ENCODE measurements at places on chromosomes 3 and 15.

DNA sequence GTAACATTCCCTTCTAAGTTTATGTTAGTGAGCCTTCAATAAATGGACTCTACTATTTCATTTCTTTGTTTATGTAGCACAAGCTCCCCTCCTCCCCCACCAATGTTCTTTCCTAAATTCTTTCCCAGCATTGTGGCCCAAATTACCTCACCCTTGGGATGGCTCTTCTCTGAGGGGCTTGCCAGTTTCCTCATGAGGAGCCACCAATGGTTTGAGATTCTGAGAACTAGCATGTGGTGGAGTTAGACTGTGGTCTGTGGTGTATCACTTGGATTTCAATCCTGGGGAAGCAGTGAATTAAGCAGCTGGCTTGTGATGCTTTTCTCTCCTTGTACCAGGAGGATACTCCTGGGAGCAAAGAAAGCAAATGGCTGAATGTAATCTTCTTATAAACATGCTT lies 50.0 kb upstream of the NPHP3 start:
- DNase-seq, result no peak

GRCh38 chr15:25242957-25243799 lies 195.6 kb downstream of the UBE3A start:
- DNase-seq, result peak; percentile 7

GRCh38 chr15:25051399-25052154 lies 96.8 kb downstream of the SNRPN start:
- DNase-seq, result no peak

DNA sequence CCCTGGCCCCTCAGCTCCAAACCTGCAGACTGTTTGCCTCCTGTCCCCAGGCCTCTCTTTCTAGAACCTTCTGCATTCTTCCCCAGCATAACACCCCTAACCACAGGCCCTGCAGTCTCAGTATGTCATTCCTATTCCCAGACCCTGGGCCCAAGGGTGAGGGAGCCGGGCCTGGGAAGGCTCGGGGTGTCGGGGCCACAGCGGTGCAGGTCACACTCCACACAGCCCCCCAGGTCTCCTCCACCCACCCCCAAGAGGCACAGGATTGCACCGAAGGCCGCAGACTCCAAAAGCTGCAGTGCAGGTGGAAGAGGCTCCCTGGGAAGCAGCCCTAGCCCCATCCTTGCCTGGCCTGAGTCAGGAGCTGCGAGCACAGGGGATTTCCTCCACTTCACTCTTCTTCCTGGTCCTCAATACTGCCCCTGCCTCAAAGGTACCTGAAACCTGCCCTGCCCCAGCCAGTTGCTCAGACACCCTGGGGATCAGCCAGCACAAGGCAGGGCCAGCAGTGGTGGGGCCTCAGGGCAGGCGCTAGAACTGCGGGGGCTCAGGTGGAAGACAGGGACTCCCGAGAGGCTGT lies 31.1 kb downstream of the TNK2 start:
- no peak for DNase-seq

DNA sequence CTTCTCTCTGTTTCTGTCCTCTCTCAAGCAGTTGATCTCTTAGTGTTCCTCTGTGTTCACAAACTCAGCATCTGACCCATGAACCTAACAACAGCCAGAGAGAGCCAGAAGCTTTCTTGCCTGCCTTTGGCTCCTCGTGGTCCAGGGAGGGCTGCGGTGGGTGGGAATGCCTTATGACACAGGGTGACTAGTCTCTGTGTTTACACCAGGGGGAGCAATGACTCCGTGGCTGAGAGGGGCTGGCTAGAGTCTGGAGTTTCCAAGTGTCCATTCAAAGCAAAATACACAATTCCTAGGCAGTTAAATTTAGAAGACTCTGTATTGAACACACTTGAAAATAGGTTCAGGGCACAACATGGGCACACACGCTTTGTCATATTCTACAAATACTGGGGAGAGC lies 370.0 kb upstream of the FRG2C start:
- peak; percentile 2 for DNase-seq

DNA sequence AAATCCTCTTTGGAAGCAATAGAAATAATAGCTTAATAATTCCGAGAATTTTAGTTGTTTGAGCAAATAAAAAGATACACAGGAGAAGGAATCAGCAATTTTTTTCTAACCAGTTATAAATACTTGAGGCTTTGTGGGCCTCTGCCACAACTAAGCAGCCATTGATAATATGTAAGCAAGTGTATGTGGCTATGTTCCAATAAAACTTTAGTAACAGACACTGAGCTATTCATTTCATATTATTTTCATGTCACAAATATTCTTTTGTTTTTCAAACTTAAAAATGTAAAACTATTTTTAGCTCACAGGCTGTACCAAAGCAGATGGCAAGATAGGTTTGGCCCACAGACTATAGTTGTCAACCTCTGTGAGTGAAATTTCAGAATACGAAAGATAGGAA lies 85.7 kb downstream of the MSL2 start:
- DNase-seq, result no peak

GRCh38 chr3:107543666-107544065 lies 20.9 kb downstream of the BBX start:
- no peak for DNase-seq

DNA sequence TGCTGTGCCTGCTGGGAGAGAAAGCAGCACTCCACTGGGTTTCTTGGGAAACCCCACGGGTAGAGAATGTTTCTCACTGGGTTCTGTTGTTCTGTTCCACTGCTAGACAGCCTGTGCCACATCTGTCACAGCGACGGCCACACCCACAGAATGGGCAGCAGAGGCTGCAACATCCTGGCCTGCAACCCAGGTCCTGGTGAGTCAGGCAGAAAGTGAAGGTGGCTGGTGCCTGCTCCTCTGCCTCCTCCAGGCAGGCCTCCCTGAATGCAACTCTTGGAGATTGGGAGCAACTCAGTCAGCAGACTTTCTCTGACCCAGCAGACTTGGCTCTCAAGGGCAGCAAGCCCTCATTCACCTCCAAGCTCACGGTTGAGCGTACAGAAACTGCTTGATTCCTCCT lies 13.0 kb downstream of the C3orf18 start:
- no peak for DNase-seq

DNA sequence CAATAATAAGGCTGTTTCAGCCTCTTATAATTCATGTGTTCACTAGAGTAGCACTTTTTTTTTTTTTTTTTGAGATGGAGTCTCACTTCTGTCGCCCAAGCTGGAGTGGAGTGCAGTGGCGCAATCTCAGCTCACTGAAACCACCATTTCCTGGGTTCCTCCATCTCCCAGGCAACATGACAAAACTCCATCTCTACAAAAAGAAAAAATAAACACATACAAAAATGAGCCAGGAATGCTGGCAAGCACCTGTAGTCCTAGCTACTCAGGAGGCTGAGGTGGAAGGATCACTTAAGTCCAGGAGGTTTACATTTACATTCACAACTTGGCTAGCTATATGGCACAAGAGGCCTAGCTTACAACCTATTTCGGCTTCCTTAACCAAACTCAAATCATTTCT lies 6.8 kb downstream of the USP4 start:
- no peak for DNase-seq

GRCh38 chr15:33535135-33535534 lies 224.4 kb downstream of the RYR3 start:
- no peak for DNase-seq

DNA sequence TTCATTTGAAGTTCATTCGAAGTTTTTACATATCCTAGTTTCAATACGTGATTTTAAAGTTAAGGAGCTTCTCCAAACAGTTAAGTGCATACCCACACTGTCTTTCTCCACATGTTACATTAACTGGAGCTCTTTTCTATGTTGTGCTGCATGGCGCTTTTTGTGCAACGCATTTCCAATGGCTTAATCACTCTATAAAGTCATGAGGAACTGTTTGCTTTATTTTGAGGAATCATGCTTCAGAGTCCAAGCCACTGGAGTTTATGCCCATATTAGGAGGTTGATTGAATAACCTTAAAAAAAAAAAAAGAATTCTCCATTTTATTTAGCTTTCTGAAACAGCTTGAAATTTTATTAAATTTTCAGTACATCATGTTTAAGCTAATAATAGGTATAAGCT lies 109.4 kb upstream of the MBNL1 start:
- no peak for DNase-seq

GRCh38 chr3:16370872-16371740 lies 106.1 kb downstream of the OXNAD1 start:
- no peak for DNase-seq

DNA sequence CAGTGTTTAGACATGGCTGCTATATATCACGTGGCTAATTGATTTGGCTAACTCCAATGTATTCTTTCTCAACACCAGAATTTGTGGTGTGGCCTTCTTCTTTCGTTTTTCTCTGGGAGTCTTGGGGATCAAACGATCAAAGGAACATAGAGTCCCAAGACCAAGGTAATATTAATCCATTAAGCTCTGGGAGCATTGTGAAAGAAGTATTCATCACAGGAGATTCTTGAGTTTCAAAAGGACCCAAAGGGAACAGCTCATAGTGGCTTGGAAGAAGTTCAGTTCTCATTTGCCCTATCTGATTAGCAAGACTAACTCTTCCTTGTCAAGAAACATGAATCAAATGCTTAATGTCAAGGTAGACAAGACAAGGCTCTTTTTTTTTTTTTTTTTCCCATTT lies 32.9 kb upstream of the TICRR start:
- no peak for DNase-seq

- no peak for DNase-seq
These were observed 48.7 kb downstream of the TRAK1 start for GRCh38 chr3:42139621-42140453.

DNA sequence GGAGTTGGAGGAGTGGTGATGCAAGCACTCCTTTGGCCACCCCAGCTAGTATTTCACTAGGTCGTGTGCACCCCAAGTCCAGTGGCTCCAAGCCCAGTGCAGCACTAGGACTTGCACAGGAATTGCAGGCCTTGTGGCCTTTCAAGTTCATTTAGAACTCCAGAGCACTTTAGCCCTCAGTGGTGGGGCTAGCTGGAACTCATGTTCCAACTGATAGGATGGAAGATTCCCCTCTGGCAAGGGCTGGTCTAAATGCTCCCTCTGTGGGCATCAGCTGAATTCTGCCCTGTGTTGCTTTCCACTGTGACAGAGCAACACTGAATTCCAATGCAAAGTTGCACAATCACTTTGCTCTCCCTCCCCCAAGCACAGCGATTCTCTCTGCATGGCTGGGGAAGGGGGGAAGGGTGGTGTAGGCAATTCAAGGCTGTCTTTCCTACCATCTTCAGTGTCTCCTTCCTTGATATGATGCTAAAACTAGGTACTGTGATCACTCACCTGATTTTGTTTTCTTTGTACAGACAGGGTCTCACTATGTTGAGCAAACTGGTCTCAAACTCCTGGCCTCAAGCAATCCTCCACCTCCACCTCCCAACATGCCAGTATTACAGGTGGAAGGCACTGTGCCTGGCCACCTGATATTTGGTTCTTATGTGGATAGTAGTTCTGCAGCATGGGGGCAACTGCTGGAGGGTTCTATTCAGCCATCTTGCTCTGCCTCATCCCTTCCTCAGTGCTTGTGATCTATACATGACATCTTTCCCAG lies 10.3 kb downstream of the USF3 start:
- DNase-seq, result no peak

DNA sequence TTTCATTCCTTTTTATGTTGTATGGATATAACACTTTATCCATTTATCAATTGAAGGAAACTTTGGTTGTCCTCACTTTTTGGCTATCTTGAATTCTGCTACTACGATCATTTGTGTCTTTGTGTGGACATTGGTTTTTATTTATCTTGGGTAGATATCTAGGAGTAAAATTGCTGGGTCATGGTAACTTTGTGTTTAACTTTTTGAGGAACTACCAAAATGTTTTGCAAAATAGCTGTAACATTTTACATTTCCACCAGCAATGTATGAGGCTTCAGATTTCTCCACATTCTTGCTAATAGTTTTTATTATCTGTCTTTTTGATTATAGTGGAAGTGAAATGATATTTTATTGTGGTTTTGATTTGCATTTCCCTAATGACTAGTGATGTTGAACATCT lies 55.6 kb downstream of the TLNRD1 start:
- DNase-seq, result no peak

GRCh38 chr3:81416812-81417211 lies 344.6 kb downstream of the GBE1 start:
- DNase-seq, result no peak

- DNase-seq, result no peak
These were observed 664.4 kb upstream of the CBLB start for GRCh38 chr3:106533093-106533787.

- no peak for DNase-seq
These were observed 45.5 kb upstream of the PRR23E start for GRCh38 chr3:127147291-127147885.

DNA sequence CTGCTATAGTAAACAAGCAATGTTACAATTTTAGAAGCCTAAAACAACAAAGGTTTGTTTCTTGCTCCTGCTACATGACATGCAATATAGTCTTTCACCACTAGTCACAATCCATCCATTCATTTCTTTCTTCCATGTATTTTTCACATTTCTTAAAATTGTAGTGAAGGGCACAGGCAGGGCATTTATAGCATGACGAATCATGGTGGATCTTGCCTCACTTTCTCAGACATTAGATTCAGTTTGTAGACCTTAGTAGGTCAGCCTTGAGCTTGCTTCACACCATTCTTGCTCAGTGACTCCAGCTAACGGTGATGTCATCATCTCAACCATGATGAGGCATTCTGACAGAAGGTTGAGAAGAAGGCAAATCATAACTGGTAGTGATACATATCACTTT lies 546.8 kb downstream of the TBL1XR1 start:
- DNase-seq, result no peak

DNA sequence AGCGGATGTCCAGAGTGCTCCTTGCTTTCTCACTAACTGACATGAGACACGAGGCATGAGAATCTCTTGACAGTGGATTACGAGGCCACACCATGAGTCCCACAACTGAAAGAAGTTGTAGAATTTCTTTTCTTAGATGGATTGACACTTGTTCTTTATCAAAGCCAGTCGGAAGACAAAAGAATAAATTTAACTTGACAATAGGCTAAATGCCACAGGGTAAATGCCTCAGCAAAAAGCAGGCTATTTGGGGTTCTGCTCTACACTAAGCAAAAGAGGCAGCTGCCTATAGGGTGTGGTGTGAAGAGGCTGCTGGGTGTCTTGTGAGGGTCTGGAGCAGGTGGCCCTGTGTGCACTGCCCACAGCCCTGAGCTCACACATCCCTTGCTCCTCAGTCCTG lies 135.1 kb upstream of the SEMA6D start:
- no peak for DNase-seq

- no peak for DNase-seq
These were observed 267.9 kb upstream of the THBS1 start for GRCh38 chr15:39312984-39313383.

GRCh38 chr15:88489321-88489720 lies 21.8 kb downstream of the MRPS11 start:
- no peak for DNase-seq

DNA sequence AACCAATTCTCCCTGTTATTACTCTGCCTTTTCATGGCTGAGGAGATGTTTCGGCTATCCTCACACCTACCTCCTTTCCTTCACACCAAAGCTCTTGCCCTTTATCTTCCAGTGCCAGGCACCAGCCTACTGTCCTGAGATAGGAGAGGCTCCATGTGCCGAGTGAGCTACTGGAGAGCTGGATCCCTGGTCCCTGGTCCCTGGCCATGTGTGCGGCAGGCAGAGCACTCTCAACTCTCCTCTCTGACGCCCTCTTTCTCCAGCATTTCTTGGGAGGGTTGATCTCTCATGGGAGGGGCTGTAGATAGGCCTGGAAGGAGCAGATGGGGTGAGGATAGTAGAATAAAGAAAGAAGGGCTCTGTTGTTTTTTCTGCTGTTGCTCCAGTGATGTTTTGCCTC lies 277.1 kb upstream of the UMPS start:
- DNase-seq, result no peak
